ENCODE measurements at places on chromosomes 2 and 18.
A peak's percentile ranks its signal among the peaks of the same experiment; 100 is the strongest.

GRCh38 chr2:127067620-127068350 lies 39.2 kb downstream of the BIN1 start:
- peak; percentile 64 for DNase-seq

DNA sequence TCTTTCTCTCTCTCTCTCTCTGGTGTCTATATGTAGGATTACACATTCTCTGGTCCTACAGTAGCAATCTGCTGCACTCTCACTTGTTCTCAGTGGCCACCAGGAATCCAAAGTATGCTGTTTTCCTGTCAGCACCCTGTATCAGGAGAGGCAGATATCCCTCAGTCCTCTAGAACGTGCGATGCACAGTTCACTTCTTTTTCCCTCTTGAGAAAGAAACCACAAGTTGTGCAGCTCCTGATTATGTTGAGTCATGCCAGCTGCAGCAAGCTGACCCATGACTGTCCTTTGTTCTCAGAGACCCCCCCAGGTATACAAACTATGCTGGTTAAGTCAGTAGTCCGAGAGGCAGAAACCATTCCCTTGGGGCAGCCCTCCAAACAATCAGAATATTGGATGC lies 54.6 kb downstream of the LANCL1 start:
- peak; percentile 11 for DNase-seq

DNA sequence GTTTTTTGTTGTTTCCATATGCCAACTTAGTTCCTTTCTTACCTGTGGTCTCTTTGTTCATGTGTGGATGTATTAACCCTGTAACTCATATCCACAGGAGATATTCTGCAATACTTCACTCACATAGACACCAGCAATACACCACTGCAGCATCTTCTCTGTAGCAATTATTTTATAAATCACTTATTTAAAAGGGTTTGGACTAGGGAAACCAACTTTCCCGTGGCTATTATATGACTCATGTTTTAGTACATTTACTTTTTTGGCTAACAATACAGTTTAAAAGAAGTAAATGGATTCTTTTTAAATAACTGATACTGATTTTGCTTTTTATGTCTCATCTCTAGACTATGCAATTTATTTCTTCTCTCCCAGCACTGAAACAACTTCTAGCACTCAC lies 488.9 kb downstream of the MBD2 start:
- no peak for DNase-seq

DNA sequence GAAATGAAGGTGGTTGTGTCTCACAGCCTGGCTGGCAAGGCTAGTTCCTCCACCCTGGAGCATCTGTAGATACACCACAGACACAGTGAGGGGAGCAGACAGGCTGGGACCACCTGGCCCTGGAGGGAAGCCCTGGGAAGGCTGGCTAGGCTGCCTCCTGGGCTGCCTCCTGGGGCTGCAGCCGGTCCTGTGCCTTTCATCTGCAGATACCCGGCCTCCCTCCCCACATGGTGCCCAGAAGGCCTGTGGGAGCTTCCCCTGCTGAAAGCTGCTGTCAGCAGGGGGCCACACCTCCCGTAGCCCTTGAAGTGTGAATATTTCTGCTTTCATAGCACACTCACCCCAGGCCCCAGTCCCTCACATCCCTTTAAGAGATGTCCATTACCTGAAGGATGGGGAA lies 37.6 kb downstream of the SDC1 start:
- no peak for DNase-seq

DNA sequence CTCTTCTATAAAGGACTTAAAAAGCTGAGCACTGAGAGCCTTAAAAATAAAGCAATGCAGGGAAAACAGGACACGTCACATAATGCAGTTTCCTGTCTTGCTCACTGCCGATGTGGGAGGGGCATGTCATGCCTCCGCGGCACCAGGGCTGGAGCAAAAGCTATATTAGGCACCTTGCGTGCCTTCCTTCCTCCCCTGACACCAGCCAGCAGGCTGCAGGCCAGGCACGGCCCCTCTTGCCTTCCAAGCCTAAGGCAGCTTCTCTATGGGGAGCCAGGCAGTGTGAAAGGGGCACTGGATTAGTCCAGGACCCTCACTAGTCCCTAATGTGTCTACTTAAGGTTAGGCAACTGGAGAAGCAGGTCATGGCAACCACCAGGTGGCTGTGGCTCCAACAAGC lies 26.3 kb downstream of the MRPL35 start:
- DNase-seq = no peak

- DNase-seq = peak; percentile 21
Observed at GRCh38 chr2:119826370-119826961, 66.7 kb downstream of the PTPN4 start.

DNA sequence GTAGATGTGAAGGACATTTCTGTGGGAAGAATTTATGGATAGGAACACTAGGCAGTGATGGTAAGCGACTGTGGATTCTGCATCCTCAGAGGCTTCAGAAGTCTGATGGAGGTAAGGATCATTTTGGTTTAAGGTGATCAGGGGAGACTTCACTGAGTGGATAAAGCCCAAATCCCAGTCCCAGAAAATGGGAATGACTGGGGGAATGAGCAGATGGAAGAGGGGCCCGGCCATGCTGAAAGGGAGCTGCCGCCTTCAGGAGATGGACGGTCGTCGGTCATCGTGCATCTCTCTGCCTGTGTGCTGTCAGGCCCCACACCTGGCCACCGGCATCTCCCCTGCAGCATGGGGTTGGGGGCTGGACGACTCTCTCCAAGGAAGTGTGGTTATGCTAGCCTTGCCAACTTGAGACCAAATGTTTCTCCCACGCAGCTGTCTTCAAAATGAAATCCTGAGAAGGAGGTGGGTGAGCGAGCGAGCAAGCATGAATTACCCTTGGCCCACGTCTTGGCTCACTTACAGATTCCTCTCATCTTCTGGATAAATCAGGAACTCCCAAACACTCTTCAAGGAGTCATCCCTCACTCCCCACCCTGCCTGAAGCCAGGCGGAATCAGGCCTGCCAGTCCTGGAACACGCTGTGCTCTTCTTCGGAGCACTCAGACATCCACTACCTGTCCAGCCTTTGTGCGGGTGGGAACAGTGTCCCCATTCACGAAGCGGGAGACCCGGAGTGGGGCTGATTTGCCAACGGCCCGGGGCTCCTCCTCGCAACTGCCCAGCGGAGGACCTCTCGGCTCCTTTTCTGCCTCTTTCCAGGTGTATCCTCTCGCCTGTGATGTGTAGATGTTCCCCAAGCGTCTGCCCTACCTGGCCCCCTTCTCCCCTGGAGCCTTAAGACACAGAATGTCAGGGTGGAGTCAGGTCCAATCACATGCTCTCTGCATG lies 85.6 kb downstream of the PRKCE start:
- DNase-seq = no peak

GRCh38 chr2:70553584-70554337 lies at the start of gene TGFA:
Gene TGFA, minus strand, starts transcription at chr2:70553826. Its CDS starts 59 bp downstream, at chr2:70553767.
- peak; percentile 75 for DNase-seq

GRCh38 chr18:11760498-11761167 lies 71.6 kb downstream of the GNAL start:
- no peak for DNase-seq

DNA sequence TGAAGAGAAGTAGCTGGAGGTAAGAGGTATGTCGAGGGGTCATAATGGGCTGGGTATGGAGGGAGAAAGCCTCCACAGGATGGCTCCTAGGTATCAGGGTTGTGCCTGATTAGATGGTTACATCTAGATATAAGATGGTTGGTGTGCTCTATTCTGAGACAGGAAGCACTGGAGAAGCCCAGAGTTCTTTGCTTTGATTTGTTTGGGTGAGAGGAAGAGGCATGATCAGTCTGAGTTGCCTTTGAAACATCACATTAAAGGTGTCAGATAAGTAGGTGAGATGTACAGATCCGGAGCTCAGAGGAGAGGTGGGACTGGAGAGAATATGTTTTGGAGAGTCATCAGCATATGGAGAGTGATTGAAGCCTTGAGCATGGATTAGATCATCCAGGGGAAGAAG lies 74.1 kb downstream of the KLHL29 start:
- no peak for DNase-seq

All from HTR-8/SVneo (cell line).